ENCODE measurements at places on chromosomes 5 and 9.

DNA sequence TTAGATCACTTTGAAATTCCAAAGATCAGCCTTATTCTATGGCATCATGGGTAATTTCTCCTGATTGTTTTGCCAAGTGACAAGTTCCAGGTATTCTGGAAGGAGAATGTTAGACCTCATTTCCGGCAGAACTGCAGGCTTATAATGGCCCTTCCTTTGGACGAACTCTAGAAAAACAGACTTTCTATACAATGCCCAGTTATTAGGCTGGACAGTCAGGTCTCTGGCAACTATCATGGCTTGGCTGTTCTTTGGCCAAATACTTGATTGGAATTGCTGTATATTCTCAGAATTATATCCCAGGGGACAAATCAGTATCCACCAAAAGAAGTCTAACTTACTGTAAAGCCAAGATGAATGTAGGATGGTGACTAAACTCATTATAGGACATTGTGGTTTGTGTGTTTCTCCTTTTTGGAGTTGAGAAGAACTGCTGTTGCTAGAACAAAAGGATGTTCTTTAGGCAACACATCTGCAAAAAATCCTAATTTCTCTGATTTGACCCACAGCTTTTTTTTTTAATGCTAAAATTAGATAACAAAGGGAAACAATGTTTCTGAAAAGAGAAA, 69.0 kb downstream of the ADAMTSL1 start:
- H3K36me3 ChIP-seq, result no peaks in the 10 kb centered on the region
- H3K27me3 ChIP-seq, result no peaks in the 10 kb centered on the region
- H3K27ac ChIP-seq, result no peak overlapping the region

GRCh38 chr5:96876292-96876850, at the start of gene ERAP2:
Gene ERAP2 (plus strand): TSS chr5:96876500. CDS start chr5:96879686, 3,186 bp downstream.
- peak within 1 kb of the TSS; percentile 88 for H3K4me3 ChIP-seq
- no peaks in the 10 kb centered on the region for H3K27me3 ChIP-seq
- peaks cover 56% of the 10 kb centered on the region for H3K4me1 ChIP-seq

DNA sequence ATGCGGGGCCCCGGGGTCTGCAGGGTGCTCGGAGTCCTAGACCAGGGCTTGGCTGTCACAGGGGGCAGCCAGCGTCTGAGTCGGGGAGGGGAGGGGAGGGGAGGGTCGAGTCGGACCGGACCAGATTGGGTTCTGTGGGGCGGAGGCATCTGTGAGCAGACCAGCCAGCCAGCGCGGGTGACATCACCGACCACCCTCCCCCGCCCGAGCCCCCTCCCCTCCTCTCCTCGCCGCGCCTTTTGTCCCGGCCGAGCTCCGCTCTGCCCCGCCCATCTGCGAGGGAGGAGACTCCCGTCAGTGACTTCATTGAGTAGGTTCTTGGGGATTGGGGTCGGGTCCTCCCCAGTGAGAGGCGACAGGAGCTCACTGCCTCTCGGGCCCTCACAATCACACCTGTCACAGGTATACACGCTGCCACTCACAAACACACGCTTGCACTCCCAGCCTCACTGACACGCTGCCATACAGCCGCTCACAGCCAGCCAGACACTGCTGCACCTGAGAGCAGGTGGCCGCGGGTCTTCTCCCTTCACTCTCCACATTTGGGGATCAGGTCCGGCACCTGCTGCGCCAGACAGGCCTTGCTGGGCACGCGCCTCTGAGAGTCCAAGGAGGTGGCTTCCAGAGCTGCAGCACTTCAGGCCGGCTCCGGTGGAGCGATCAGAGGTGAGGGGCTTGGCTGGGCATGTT, 546 bp downstream of the DNAJB5 start:
- H3K36me3 ChIP-seq, result no peaks in the 10 kb centered on the region
- no peaks in the 10 kb centered on the region for H3K27me3 ChIP-seq
- peak overlapping the region; percentile 75 for H3K4me3 ChIP-seq
- peaks cover 38% of the 10 kb centered on the region for H3K4me1 ChIP-seq
- DNase-seq, result peak; percentile 72

DNA sequence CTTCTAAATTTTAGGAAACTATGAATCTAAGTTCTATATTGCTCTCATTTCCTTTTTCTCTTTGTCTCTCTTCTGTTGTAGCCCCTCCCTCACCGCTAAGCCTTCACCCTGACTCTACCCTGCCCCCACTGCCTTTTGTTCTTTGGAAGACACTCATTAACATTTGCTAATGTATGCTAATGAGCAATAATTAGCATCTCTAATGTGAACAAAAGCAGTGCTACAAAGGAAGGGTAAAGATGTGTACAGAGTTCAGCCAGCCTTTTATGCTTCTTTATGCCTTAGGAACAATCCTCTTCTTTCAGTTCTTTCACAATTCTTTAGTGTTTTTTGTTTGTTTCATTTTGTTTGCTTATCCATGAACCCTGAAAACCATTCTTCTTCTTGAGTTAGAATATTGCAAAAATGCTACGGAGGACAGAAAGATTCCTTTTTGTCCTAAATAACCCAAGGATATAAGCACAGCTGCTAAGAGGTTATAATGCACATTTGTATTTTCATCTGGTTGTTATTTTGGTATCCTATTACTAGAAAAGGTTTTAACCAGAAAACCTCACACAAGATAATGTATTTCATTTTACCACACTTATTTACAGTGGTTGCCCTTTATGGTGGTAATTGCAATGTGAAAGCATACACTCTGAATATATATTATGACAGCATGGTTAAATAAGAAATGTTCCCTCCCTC, 159.3 kb downstream of the TMC1 start:
- no peaks in the 10 kb centered on the region for H3K36me3 ChIP-seq
- no peaks in the 10 kb centered on the region for H3K4me1 ChIP-seq
- H3K27me3 ChIP-seq, result no peaks in the 10 kb centered on the region
- no peak for DNase-seq
- no peak overlapping the region for H3K27ac ChIP-seq

GRCh38 chr5:65394087-65394486, 87.6 kb downstream of the ADAMTS6 start:
- H3K36me3 ChIP-seq, result no peaks in the 10 kb centered on the region
- no peaks in the 10 kb centered on the region for H3K4me1 ChIP-seq
- no peak overlapping the region for H3K4me3 ChIP-seq

DNA sequence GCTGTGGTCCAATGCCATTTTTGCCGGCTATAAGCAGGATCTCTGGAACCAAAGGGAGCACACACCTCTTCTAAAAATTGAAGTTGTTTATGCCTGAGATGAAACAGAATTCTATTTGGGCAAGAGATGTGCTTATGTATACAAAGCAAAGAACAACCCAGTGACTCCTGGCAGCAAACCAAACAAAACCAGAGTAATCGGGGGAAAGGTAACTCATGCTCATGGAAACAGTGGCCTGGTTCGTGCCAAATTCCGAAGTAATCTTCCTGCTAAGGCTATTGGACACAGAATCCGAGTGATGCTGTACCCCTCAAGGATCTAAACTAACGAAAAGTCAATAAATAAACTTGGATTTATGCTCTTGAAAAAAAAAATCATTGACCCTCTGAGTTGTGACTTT, 178.7 kb downstream of the CEMIP2 start:
- no peak overlapping the region for H3K27ac ChIP-seq
- no peaks in the 10 kb centered on the region for H3K27me3 ChIP-seq
- no peaks in the 10 kb centered on the region for H3K4me1 ChIP-seq

DNA sequence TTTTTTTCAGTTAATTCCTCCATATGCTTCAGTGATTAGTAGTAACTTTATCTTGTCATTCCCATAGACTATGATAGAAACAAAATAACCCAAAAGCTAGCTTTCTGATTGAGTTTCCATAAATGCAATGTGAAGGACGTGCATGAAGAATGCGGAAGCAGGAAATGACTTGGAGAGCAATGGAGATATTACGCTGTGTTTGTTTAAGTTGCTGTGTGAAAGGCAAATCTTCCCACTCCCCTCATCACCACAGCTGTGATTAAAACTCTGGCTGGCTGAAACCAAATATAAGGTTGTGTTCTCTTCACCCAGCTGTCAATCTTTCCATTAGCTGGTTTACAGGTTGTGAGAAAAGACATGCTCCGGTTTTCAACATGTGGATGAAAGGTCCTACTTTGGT, 83.9 kb downstream of the NR2F1-AS1 start:
- no peaks in the 10 kb centered on the region for H3K27me3 ChIP-seq
- no peak for DNase-seq
- no peak overlapping the region for H3K4me3 ChIP-seq
- H3K4me1 ChIP-seq, result no peaks in the 10 kb centered on the region
- H3K27ac ChIP-seq, result no peak overlapping the region

DNA sequence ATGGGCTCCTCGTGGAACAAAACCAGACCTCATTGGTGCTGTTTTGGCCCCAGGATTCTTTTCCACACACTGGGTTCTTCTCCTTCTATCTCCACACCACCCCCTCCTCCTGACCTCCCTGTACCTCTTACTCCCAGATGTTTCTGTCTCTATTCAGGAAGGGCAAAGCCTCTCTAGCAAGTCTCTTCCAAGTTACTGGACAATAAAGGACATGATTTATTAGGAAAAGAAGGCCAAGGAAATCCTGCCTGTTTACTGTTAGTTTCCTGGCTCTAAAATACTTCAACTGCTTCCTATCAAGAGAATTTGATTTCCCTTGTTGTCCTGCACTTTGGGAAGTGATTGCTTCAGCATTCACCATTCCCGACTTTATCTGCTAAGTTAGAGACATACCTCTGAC, 262.0 kb downstream of the SAXO1 start:
- no peak overlapping the region for H3K27ac ChIP-seq
- no peaks in the 10 kb centered on the region for H3K4me1 ChIP-seq
- DNase-seq, result no peak
- no peaks in the 10 kb centered on the region for H3K36me3 ChIP-seq
- no peaks in the 10 kb centered on the region for H3K27me3 ChIP-seq

GRCh38 chr9:37906312-37907239, 2.6 kb upstream of the SLC25A51 start:
- H3K4me3 ChIP-seq, result no peak overlapping the region
- H3K36me3 ChIP-seq, result no peaks in the 10 kb centered on the region
- no peaks in the 10 kb centered on the region for H3K27me3 ChIP-seq

DNA sequence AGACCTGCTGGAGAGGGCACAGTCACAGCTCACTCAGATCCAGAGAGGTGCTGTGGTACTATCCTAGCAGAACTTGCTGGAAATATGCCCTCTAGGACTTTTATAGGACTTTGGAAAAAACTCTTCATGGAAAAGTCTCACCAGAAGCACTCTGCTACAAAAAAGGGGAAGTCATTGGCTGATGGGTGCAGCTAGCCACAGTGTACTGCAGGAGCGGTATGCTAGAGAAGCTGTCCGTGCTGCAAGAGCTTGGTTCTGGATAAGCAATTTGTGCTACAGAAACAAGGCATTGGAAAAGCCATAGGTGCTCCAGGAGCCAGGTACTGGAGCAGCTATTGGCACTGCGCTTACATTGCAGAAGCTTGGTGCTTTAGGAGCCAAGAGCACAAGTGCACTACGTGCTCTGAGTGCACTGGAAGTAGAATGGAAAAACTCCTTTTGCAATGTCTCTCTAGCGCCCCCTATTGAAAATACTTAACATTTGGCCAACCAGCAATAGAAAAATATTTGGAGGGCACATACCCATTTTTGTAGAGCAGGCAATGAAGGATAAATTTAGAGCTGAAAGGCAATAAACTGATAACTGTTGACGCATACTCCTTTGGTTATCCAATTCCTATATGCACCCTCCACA, 83.4 kb downstream of the MEGF10 start:
- peak; percentile 57 for DNase-seq
- no peak overlapping the region for H3K4me3 ChIP-seq
- H3K27me3 ChIP-seq, result no peaks in the 10 kb centered on the region
- no peaks in the 10 kb centered on the region for H3K36me3 ChIP-seq
- H3K4me1 ChIP-seq, result no peaks in the 10 kb centered on the region

DNA sequence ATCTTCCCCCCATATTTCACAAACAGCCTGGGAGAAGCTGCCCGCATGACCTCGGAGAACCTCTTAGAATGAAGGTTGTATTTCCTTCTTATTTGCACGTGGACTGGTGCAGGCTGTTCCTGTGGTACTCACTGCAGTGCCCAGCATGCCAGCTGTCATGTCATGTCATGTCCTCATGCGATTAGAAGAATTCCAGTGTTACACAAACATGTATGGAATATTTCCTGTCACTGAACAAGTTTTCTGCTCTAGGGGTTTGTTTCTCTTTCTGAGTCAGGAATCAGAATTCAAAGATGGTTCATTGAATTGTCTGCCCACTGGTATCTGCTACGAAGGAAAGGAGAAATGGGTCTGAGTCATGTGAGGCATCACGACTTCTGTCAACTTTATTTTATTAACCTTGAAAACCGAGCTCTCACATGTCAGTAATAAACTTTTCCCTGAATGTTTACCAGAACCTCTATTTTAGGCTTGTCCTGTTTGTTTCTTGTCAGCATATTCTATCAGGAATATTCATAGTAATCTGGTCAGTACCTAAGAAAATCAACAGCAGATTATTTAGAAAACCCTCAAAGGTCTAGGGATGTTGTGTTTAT, 415.6 kb downstream of the GADD45G start:
- no peak for DNase-seq
- H3K27ac ChIP-seq, result no peak overlapping the region
- H3K4me3 ChIP-seq, result no peak overlapping the region
- no peaks in the 10 kb centered on the region for H3K27me3 ChIP-seq
- H3K36me3 ChIP-seq, result no peaks in the 10 kb centered on the region
